ENCODE measurements at places on chromosomes 5 and 9.
A peak's percentile ranks its signal among the peaks of the same experiment; 100 is the strongest.

DNA sequence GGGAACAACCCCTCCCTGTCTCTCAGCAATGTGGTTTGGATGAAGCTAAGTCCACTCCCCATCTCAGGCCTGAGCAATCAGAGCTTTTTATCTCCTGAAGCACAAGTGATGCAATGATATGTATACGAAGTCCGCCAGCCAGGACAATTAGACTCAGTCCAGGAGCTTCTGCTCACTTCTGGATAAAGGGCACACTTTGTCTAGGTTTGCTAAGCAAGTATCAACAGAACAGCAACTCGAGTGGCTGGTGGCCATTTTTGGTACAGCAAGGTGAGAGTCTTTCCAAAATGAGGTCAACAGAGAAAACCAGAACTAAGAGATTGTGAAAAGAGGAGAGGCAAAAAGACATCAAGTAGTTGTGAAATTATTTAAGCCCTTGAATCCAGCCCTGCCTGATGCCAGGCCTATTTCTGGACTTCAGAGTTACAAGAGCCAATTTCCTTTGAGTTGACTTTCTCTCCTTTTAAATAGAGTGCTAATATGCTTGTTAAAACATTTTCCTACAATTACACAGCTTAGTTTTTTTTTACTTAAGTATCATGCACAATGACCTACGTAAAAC, 8.2 kb downstream of the NDUFA8 start:
- no peak for DNase-seq

DNA sequence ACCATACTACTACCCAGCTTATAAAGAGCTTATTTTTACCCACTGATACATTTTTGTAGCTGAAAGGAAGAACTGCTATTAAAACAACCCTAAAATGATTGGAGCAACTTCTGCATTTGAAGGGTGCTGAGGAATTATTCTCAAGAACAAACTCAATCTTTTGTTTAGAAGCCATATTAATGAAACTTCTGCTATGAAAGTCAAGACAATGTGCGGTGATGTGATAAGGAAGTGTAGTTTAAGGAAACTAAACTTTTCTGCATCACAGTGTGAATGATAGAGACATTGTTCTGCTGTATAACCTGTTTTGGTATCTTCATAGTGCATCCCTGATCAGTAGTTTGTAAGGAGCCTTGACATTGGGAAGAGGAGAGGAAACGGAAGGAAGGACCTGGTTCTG, 408.5 kb downstream of the TMEM38B start:
- DNase-seq = no peak

DNA sequence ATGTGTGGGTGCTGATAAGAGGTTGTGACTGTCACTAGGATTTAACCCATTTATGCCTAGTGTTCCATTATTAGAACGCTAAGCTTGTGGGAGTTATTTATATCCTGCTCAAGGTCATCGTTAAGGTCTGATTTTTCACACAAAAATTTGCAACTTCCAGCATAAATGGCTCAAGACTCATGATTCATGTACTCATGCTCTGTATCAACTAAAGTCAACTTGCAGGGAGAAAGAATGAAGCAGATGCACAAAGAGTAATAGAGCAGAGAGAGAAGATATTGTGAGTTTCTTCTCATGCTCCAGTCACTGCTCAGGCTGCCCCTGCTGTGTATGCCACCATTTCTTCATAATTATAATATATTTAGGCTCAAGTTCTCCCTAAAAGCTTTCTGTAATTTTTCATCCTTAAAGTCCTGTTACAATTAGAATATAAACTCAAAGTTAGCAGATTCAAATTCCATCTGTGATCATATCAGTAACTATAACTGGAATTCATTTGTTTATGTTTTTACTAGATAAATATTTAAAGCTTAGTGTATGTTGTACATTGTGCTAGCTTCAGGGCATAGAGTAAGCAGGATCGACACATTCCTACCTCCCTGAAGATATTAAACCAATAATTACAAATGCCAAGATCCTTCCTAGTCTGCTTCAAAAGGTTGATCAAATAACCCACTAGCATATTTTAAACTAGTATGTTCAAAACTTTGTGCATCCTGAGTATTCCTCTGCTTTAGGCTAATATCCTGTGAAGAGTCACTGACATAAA, 136.7 kb downstream of the NUDT12 start:
- no peak for DNase-seq

GRCh38 chr5:59538750-59539121, 354.8 kb downstream of the PDE4D start:
- peak; percentile 59 for DNase-seq

DNA sequence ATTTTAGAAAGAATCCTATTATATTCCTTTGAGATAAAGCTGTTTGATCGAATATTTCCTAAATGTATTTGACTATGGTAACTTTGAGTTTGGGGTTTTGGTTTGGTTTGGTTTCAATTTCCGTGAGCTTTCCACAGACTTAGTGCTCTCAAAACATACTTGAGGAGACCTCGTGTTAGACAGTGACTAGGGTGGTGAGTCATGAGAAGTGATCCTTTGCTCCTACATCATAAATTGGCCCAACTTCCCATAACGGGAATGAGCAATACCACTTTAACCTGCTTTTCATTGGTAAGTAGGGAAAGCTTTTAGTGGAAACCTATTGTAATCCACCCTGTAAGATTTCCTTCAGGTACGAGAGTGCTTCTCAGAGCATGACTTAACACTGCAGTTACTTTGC, 3.8 kb upstream of the RASEF start:
- DNase-seq = no peak

DNA sequence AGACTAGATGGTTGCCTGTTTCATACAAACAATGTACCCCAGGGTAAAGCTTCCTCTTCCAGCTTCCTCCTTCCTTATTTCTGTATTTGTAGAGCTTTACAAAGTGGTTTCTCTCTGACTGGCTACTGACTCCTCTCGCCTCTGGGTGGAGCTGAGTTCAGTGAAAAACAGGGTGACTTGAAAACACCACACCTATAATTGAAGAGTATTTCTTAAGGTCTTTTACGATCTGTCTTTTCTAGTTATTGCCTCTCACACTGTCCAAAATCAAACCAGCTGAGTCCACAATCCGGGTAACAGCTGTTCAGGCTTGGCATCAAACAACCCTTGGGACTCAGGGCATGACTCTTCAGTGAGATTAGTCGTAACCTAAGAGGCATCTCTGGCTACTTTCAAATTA, 200.4 kb downstream of the ARRDC3 start:
- DNase-seq = no peak

DNA sequence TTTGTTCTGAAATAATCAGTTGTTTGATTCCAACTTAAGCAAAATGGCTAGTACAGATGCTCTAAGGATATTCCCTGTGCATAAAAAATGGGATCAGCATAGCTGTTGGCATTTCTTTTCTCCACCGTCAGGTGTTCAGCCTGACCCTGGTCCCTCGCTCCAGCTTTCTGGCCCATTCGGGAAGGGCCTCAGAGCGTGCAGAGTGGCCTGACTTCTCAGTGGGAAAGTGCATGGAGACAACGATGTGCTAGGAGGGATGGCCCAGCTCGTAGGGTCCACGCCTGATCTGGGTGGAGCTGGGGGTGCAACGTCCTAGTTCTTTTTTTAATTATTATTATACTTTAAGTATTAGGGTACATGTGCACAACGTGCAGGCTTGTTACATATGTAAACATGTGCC, 319.1 kb upstream of the IRX4 start:
- DNase-seq = no peak

GRCh38 chr5:131814990-131815389, 18.2 kb upstream of the FNIP1 start:
- no peak for DNase-seq

DNA sequence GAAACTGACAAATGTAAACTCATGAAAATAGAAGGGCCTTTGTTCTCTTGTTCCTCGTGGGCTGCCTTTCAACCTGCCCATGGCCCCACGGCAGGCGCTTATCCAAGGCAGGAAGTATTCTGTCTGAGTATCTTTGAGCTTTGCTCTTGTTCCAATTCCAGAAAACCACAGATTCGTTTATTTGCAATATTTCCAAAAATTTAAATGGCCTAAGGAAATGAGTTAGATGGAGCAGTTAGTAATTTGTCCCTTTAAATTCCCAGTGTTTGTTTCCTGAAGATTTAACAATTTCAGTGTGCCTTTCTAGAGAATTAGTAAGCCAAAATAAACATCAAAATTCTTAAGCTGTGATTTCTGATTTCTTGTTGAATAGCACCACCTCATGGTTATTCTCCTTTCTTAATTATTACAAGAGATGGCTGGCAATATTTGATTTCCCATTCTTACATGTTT, 299.4 kb upstream of the RASA1 start:
- DNase-seq = peak; percentile 32

- no peak for DNase-seq
Observed at GRCh38 chr9:87063871-87064270, 116.6 kb upstream of the GAS1 start.

DNA sequence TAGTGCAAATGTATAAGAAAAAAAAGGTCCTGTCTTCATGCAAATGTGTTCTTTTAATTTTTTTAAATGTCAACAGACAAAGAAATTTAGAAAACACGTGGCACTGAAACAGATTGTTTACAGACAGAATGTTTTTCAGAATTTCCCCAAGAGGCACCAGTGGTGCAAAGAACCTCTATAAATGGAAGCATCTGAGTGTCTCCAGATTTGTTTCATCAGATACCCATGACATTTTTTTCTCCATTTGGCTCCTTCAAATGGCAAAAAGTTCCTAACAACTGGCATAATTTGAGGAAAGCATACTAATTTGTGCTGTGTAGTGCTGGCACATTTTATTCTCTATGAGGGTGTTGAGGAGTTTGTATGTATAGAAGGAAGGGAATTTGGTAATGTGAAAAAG, 15.0 kb downstream of the CCDC192 start:
- no peak for DNase-seq

GRCh38 chr9:71901695-71902597, 9.0 kb downstream of the ABHD17B start:
- no peak for DNase-seq

DNA sequence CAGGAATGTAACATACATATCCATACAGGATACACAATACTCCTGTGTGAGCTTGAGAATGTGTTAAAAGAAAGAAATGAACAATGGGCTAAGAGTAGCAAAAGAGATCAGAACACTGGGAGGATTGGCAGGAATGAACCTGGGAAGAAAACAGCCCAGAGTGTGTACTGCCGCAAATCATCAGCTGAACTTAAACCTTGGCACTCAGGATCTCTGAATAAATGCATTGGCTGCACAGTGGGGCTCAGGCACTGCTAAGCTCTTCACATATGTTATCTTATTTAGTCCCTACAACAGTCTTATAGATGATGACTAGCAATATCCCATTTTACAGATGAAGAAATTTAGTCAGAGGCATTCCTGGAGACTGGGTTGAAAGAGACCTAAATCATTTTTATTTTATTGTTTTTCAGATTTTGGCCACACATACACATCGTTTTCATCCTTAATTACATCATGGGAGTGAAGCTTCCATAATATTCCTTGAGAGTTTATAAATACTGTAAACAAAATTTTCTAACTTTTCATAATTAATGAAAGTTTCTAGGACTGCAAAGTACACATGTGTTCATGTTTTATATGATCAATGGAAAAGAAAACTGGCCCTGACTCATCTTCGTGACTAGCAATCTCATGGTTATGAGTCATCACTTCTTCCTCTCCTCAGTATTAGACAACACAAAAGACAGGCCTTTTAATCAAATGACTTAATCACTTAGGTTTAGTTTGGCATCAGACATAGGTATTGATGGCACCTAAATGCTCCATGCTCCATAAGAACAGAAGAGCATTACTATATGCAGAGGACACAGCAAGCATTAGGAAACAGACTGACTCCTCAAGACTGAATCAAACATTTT, 59.2 kb downstream of the CDH18 start:
- DNase-seq = peak; percentile 36

DNA sequence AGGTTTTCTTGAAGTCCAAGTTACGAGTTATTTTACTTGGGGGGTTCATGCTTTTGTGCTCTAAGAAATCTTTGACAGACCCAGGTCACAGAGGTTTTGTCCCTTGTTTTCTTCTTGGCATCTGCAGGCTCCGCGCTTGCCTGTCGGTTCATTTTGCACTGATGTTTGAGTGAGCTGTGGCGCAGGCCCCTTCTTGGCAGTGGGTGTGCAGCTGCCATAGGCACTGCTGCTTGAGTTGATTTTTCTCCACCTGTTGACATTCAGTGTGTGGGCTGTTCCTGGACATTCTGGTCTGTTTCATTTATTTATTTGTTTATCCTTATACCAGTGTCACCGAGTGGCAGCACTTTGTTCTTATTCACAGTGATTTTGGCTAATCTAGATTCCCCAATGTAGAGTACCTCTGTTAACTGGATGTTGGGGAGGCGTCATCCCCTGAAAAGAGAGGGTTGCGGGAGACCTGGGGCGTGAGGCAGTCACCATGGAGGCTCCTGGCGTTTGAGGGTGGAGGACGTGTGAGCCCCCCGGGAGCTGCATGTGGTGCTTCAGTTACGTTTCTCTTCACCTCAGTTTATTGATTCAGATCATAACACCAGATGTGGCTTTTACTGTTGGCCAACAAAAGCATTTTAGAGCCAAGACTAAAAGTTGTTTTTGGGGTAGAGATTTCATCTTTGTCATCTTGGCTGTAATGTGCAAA, 121.4 kb upstream of the CACNA1B start:
- DNase-seq = no peak

DNA sequence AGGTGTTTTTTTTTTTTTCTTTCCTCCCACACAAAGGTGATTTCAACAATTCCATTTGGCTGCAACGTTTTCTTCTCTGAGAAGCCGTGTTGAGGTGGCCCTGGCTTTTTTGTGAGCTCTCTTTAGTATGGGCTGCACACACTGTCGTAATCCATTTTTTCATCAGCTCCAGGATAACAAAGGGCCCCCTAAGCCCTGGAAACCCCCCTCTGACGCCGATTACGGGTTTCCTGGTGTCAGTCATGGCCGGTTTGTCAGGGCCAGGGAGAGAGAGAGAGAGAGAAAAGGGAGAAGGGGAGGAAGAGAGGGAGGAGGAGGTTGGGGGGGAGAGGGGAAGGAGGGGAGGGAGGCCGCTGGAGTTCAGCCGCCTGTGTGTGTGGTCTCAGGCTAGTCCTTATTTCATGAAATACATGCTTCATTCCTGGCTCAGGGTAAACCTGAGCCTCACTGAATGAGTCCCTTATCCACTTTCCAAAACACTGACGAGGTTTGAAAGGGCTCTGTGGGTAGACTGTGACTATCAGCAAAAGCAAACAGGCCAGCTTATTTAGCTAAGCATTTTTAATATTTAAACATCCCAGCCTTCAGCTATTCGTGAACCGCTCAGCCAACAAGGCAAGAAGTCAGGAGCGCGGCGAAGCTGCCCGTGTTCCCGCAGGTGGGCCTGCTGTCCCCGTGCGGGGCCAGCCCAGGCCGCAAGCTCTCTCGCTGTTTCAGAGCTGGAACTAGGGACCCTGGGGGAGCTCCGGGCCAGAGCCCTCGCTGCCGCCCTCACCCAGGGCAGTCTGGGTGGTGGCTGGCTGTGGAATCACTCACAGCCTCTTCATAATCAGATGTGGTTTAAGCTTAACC, 172.8 kb downstream of the ERCC6L2 start:
- DNase-seq = no peak

- peak; percentile 44 for DNase-seq
Observed at GRCh38 chr9:97615439-97616072, 17.6 kb downstream of the TSTD2 start.

GRCh38 chr9:89732939-89733324, 128.1 kb downstream of the GADD45G start:
- no peak for DNase-seq

DNA sequence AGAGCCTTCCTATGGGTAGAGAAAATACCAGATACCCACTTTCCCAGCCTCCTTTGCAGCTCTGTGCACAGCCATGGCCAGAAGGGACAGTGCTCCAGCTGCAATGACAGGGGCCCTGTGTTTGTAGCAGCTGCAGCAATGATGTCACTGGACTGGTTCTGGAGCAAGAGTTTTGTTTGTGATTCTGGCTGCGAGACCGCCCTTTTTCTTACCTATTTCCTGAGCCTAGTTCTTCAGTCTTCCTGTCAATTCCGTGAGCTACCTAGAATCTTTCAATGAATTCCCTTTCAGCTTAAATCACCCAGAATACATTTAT, 10.0 kb upstream of the BOD1 start:
- DNase-seq = no peak
